HS-27A (cell line): ENCODE measurements at places on chromosomes 5 and 9.
A peak's percentile ranks its signal among the peaks of the same experiment; 100 is the strongest.

DNA sequence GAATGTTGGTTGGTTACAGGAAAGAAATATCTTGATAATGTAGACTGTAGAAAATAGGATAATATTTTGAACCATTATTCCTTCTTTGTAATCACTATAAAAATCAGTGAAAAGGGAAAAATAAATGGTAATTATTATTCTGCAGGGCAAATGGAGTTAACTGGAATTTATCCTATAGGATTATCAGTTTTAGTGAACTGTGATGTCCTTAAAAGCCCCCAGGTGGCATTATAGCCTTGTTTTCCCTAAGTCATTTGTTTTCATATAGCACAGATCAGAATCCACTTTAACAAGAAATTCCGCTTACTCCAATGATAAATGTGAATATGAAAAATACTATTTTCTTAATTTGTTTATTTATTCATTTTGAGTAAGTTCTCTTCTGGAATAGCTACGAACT, 26.2 kb upstream of the WDR41 start:
- no peak for DNase-seq

DNA sequence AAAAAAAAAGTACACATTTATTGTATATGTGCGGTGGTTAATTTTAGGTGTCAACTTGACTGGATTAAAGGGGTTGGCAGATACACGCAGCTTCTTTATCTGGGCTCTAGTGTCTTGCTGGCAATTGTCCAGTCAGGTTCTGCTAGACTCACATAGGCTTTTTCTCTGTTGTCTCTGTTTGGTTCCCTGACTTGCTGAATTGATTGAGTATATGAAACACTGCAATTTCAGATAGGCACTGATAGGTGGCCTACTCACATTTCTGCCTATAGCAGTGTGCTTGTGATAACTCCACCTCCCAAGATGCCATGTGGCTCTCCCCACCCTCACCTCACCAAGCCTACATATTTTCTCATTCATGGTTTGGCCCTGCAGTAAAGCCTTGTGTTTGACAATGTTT, 52.5 kb downstream of the AOPEP start:
- DNase-seq: no peak

- no peak for DNase-seq
Observed at GRCh38 chr5:5316334-5316733, 106.1 kb upstream of the ICE1 start.

GRCh38 chr9:13919401-13919800, 394.5 kb downstream of the NFIB start:
- DNase-seq: no peak

- DNase-seq: no peak
Observed at GRCh38 chr5:93721071-93721470, 20.3 kb downstream of the POU5F2 start.

DNA sequence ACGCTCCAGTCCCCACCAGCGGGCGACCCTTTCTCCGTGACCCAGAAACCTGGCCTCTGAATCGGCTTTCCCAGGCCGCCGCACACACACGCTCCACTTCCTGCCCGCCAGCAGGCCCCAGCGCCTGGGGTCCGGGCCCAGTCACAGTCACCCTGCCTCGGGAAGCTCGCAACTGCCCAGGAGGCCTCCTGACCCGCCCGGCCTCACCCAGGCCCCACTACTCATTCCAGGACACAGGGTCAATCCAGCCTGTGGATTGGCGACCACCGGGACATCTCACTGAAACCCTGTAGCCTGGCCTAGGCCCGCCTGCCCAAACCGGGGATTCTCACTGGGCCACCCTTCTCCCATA, 2.7 kb upstream of the IRX4 start:
- no peak for DNase-seq

DNA sequence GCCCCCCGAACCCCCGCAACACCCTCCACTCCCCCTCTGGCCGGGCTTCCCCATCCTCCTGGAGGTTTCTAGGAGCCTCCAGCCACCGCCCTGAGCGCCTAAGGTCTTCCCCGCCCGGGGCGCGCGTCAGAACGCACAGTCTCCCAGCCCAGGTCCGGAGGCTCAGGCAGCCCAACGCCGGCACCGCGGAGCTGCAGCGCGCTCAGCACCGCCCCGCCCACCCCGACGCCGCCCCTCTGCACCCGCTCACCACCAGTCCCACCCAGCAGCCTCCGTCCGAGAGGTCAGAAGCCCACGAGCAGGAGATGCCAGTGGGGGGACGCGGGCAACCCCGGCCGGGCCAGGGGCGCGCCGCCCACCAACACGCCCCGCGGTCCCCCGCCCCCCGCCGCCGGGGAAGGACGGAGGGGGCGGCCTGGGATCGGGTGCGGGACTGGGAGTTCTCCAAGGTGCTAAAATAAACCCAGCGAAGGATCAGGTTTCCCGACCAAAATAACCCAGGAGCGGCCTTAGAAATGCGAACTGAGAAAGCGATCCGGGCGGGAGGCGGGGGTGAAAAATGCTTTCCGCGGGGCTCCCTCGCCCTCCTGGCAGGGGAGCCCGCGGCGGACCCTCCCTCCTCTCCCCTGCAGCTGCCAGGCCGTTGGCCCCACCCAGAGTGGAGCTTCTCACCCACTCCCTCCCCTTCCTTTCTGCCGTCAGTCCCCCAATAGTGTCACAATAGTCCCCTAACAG, 6.5 kb upstream of the FAM78A start:
- no peak for DNase-seq

DNA sequence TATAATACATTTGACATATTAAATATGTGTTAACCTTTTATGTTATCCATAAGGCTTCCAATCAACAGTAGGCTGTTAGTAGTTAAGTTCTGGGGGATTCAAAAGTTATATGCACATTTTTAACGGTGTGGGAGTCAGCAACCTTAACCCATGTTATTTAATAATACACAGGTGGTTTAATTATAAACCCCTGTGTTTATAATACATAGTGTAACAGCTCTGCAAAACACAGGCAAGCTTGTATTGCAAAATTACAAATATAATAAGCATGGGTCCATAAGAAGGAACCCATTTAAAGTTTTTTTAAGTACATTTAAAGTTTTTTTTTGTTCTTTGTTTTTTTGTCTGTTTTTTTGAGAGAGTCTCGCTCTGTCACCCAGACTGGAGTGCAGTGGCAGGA, 14.5 kb upstream of the RAD23B start:
- DNase-seq: no peak

DNA sequence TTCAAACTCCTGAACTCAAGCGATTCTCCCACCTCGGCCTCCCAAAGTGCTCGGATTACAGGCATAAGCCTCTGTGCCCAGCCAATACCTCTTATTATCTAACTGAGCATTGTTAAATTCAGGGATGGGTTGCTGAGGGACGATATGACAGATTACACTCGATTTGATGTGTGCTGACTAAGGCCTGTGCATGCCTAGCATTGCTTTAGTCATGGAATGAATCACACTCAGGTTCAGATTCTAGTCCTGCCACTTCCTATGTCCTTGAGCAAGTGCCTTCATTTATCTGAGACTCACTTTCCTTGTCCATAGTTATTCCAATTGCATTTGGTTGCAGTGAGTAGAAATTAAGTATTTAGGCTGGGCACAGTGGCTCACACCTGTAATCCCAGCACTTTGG, 19.5 kb downstream of the THBS4 start:
- DNase-seq: no peak

GRCh38 chr5:140509898-140510297, 37.6 kb upstream of the EIF4EBP3 start:
- DNase-seq: no peak

- DNase-seq: no peak
Observed at GRCh38 chr5:102796498-102796897, 41.4 kb downstream of the PAM start.

DNA sequence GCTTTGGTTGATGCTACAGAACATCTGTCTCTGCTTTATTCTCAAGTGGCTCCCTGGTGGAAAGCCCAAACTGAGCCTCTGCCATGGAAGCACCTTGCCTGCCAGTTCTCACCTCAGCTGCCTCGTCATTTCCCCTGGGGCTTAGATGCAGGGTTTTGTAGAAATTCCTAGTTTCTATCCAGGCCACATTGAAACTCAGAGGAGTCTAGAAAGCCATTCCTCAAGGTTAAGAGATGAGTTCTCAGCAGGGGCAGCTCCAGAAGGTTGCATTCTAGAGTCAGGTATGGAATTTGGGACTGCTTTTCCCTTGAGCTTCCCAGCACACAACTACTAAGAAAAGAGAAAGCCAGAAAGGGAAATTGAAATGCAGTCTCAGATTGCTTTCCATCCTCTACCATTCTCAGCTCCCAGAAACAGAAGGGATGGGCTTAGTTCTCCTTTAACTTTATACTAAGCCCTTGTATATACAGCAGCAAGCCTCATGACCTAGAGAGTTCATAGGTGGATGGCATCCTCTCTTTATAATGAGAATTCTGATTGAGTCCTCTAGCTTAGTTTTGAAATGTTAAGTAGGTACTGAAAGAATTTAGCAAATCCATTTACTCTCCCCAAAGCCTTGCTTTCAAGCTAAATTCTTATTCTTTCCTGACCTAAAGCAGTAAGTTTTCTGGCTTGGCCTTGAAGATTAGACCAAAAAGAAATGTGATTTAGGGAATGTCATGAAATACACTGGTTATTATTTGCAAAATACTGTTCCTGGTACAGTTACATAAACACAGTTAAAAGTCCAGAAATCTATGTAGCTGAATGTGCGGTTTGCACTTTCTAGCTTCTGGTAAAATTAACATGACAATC, 66.0 kb upstream of the MEF2C start:
- DNase-seq: no peak

DNA sequence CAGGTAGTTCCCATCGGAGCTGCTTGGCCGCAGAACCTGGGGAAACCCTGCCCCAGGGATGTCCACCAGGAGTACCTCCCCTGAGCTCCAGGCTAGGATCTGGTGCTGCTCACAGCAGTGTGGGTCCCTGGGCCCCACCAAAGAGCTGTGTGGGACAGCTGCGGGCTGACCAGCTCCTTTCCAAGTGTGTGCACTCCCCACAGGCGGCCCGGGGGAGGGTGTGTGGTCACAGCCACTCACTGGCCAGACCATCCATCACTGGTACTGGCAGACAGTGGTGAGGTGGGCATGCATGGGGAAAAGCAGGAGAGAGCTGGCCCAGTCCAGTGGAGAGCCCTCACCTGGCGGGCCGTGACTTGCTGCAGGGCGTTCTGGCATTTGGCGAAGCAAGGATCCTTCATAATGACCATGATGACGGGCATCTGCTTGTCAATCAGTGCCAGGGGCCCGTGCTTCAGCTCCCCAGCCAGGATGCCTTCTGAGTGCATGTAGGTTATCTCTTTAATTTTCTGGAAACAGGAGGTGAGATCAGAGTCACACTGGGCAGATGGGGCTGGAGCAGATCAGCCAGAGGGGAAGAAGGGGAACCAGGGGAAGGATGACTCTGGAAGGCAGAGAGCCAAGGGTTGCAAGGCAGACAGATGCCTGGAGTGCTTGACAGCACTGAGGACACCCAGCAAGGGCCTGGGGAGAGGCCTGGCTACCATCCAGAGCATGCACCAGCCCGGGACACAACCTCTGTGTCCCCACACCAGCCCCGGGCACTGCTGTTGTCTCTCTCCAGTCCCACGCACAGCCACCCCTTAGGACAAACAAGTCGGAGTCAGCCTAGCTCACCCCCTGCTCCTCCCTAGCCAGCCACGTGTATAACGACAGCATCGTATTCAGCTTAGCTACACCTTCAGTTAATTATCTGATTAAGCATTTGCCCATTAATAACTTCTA, 12.8 kb upstream of the MAPK9 start:
- DNase-seq: no peak

DNA sequence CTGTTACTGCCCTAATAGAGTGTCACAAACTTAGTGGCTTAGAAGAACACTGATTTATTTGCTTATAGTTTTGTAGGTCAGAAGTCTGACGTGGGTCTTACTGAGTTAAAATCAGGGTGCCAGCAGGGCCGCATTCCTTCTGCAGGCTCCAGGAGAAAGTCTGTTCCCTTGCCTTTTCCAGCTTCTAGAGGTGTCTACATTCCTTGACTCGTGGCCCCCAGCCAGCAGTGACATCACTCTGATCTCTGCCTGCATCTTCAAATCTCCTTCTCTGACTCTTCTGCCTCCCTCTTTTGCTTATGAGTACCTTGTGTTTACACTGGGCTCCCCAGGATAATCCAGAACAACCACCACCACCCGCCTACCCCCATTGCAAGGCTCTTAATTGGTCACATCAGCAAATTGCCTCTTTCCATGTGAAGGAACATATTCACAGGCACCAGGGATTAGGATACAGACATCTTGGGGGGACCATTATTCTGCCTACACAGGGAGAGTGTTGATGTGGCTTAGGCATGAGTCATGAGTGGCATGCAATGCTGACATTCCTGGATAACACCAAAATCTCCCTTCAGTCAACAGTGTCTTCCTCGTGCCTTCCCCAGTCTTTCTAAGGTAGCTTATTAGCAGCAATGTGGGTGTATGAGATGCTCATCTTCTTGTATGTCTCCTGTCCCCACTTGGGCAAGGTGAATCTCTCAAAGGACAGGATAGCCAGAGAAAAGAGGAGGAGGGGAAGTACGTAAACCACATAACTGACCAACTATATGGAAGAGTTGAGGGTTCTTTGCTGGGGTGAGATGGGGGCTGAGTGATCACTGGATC, 24.4 kb downstream of the CYFIP2 start:
- peak; percentile 51 for DNase-seq

DNA sequence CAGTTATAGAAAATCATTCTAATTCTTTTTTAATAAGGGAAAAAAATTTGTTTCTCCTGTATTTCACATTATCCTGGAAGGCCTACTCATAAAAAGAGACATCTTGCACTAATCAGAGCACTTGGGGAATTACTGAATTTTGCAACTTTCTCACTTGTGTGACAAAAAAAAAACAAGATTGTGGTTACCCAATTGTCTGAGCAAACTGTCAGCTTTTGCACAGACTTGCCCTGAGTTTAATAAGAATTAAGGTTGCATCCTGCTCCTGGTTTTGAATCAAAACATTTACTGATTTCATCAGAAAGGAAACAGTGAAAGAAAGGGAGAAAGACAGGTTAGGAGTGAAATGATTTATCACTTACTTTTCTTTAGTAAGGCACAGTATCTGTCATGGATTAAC, 10.6 kb upstream of the SH3RF2 start:
- DNase-seq: no peak

DNA sequence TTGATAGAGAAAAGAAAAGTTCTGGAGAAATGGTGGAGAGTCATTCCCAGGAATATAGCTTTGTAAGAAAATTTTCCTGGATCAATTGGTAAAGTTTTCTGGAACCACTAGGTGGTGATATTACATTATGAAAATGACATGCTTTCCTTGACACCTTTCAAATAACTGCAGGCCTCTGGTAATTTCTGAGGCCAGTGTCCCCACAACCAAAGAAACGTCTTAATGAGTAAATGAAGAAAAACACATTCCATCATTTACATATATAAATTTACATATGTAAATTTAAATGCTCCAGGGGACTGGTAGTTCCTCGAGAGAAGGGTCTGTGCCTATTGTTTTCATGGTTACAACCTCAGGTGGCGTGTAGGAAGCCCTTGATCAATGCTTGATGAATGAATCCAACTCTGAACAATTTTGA, 17.2 kb upstream of the RGS3 start:
- no peak for DNase-seq
